ENCODE measurements at places on chromosomes 7 and 10.

- no peak for DNase-seq
Observed at GRCh38 chr10:77533887-77534278, 103.7 kb downstream of the KCNMA1 start.

DNA sequence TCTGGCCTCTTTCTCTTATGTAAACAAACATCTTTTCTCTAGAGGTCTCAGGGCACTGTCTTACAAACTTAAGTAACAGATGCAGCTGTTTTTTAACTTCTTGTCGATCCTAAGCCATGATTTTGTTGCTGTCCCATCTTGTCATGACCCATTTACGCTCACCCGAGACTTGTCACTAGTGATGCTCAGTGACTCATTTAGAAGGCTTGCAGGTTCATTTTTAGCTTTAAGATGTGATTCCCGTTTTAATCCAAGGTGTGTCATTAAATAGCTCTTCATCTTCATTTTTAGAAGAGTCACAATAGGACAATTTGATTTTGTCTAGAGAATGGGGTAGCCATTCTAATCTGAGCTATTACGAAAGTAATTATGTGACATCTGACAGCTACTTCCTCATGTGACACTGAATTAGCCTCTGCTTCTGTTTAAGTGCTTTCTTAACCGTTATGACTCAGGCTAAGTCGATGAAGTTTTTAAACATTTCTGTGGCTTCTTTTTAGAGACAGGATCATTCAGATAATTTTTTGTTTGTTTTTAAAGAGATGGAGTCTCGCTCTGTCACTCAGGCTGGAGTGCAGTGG lies 42.7 kb downstream of the SPDYE5 start:
- peak; percentile 70 for DNase-seq

GRCh38 chr10:129096065-129096984 lies 370.7 kb upstream of the MGMT start:
- no peak for DNase-seq

- peak; percentile 59 for DNase-seq
Observed at GRCh38 chr10:61701055-61701705, 38.5 kb downstream of the CABCOCO1 start.

- DNase-seq = no peak
Observed at GRCh38 chr10:127850944-127851343, 41.8 kb downstream of the CLRN3 start.

DNA sequence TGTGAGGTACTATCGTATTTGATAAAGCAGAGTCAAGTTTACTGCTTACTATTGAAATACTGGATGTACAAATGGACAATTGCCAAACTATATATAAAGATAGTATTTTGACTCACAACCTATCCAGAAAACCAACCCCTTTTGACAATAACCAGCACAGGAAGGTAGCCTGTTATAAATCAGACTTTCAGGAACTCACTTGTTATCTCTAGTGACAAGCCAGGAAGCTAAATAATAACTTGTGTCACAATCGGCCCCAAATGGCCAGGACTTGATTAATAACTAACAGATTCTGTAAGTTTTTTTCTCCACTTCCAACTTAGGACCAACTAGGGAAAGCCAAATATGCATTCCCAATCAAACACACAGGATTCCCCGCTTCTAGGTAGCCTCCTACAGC lies 38.8 kb upstream of the SLC35G1 start:
- DNase-seq = no peak

Data from amniotic epithelial cell (primary cell).